ENCODE measurements at places on chromosomes 11 and 22.

DNA sequence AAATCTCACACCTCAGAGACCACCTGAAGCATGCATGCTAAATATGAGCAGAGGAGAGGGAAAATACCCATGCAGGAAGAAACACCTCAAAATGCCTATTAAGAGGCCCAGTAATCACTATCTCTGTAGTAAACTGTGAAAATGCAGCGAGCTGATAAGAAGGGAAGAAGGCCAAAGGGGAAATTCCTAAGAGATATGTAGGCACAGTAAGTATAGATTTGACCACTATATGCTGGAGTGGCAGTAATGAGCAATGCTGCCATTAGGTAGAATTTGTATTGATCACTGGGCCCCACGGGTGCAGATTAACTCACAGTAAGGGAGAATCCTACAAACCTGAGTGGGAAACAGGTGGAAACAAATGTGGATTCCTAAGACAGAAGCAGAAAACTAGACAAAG lies 1813.1 kb upstream of the RAG2 start:
- DNase-seq: no peak

GRCh38 chr11:10798330-10798928 lies 10.3 kb downstream of the EIF4G2 start:
- no peak for DNase-seq

- DNase-seq: no peak
Measured at GRCh38 chr11:125141178-125141577, 23.4 kb upstream of the PKNOX2 start.

- no peak for DNase-seq
Measured at GRCh38 chr11:128209138-128209435, 378.3 kb downstream of the ETS1 start.

DNA sequence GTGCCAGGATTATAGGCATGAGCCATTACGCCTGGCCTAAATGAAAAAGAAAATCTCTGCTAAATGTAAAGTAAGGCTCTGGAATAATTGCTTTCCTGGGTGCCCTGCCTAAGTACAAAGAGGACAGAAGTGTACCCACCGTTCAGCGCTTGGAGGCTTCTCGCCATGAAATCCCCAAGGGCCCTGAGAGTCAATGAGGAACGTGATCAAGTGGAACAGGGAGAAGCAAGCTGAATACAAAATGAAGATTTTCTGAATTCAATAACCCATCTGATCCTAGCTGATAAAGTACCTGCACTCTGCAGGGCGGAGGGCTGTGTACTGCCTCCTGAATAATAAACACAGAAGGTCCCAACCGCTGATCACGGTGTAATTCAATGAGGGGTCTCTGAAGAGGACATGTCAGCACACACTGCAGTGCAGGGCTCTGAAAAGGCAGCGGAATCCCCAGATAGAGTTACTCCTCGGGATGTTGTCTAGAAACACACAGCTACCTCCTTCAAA lies 97.7 kb downstream of the ABTB2 start:
- DNase-seq: no peak

DNA sequence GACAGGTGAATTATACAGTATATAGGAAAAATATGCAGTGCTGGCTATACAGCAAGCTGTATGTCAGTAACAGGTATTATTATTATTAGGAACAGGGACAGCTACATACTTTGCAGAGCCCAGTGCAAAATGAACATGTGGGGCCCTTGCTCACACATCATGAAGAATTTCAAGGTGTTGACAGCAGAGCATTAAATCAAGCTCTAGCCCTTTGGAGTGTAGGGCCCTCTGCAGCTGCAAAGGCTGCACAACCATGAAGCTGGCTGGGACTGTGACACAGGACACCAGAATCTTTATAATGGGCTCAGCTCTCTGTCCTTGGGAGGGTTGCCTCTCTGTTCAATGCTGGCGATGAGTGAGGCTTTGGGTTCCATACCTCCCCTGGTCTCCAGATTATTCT lies 44.9 kb upstream of the DAGLA start:
- no peak for DNase-seq
